ENCODE measurements at places on chromosomes 12 and 14. TPM values are rescaled to one million over a fixed set of nuclear protein-coding genes. Genes with fewer than 3 reads are reported as not detected.

DNA sequence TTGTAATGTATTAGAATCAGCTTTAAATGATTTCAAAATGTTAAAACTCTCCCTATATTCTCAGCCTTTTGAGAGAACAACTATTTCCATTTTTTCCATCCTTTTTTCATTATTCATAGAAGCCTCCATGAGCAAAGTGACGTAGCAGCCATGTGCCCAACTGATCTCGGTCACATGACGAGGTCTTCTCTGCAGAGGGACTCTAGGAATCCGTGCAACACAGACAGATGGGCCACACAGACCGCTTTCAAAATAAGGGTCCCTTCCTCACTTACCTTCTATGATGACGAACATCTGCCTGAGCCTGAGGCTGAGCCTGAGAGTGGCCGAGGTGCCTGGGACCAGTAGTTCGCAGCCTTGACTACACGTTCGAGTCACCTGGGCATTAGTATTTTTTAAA lies 293.8 kb downstream of the FOXN3 start:
- DNase-seq: no peak

- DNase-seq: no peak
Measured at GRCh38 chr14:75570797-75571196, 7.6 kb upstream of the FLVCR2 start.

DNA sequence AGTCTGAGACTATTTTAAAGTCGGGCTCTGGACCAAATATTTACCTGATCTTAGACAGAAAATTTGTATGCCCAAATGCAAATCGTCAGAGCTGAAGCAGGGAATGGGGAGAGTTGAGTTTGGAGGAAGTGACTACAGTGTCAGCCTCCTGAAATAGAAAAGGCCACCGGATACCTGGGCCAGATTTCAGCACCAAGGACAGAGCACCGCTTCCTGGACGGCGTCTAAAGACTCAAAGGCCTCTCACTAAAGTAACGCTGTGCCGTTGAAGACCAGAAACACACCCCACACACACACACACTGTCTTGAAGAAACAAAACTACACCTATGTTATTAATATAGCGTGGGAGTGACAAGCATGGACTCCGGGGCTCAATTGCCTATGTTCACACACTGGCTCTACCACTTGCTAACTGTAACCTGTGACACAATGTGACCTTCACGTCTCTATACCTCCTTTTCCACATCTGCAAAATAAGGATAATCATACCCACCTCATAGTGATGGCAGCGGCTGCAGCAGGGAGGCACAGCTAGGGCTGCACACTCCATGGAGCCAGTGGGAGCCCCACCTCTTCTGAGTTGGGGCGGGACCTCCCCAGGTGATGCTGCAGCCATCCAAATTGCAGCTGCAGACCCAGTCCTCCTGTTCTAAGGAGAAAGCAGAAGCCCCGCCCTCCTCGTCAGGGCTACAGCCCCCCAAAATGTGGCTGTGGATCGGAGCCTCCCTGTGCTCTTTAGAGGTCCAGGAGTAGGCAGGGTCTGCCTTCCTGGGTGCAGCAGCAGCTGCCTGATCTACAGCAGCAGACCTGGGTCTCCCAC lies 35.6 kb downstream of the KRT76 start:
- peak; percentile 54 for DNase-seq

DNA sequence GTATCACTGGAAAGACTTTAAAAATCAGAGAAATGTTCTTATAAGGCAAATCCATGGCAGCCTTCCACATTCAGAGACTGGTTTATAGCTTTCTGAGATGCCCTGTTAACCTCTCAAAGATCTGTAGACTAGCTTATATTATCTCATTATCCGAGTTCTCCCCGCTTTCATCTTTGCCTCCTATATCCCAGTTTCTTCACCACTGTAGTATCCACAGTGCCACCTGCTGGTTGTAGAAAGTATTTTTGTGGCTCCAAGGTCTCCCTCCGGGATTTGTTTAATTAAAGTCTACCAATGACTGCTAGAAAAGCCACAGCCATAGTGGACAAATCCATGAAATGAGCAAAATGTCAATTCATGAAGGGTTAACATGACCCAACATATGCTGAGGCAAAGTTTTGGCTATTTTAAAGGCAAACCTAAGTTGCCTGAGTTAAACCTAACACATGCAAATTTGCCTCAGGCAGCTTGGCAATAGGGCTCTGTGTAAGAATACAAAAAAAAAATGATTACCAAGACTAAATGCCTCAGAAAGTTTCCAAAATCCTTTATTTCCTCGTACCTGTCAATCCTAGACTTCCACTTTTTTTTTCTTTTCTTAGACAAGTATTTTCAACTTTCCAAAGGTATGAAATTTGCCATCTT lies 218.8 kb upstream of the BMP4 start:
- DNase-seq: peak; percentile 19

DNA sequence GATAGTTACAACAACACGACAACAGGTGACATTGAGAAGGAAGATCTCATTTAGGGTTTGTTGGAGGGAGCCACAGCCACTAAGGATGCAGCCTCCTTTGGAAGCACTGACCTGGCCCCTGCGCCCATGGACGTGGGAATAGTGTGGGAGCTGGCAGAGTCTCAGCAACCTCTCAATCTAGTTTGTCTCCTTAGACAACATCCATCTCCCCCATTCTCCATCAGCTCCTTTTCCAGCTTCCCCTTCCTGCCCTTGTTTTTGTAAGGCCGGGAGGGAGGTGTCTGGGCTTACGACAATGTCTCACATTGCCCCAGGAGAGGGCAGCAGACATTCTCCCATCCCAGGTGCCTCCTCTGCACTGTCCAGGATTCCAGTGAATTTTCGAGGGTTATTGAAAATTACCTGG lies 170.2 kb upstream of the PZP start:
- no peak for DNase-seq

DNA sequence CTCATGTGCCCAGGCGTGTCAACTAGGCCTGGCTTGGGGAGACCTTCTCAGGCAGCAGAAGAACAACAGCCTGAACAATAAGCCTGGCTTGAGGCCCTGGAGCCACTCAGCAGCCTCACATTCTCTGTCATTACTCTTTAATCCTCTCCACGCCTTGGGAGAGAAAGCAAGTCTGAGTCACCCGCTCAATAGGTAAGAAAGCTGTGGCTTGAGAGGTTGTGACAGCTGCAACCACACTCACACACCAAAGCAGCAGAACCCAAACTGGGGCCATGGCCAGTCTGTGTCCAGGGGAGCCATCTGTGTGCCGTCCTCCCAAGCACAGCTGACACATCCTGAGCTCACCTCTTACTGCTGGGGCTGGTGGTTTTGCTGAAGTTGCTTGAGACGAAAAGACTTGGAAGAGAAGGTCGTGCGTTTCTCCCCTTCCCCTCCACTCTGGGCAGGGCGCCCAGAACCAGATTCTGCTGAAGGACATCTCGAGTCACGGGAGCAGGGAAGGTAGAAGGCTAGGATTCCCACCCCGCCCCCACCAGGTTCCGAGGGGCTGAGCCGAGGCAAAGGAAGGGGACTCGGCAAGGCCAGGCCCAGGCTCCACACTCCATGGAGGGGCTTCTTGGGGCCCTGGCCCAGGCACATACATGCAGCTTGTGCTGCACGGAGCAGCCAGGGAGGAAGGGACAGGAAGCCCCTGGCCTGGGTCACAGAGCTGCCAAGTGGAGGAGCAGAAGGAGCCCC lies 5.5 kb downstream of the TMEM63C start:
- DNase-seq: no peak

DNA sequence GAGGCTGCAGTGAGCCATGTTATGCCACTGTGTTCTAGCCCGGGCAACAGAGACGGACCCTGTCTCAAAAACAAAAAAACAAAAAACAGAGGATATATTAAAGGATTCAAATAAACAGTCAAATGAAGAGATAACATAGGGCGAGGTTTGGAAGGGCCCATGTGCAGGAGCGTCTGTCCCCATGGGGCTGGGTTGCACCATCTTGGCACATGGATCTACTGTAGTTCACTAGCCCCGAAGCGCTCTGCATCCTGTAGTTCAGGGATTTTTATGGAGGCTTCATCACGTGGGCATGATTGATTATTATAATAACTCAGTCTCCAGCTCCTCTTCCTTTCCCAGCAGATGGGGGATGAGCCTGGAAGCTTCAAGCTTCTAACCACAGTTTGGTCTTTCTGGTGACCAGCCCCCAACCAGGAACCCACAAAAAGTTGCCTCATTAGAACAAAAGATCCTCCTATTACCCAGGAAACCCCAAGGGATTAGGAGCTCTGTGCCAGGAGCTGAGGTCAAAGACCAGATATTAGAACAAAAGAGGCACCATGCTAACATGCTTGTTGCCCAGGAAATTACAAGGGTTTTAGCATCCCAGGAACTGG lies 59.9 kb downstream of the HCAR2 start:
- DNase-seq: no peak

GRCh38 chr14:59213368-59214315 lies 25.2 kb downstream of the DAAM1 start:
- DNase-seq: no peak

- DNase-seq: no peak
Measured at GRCh38 chr12:54412786-54413185, 6.3 kb downstream of the ITGA5 start.

DNA sequence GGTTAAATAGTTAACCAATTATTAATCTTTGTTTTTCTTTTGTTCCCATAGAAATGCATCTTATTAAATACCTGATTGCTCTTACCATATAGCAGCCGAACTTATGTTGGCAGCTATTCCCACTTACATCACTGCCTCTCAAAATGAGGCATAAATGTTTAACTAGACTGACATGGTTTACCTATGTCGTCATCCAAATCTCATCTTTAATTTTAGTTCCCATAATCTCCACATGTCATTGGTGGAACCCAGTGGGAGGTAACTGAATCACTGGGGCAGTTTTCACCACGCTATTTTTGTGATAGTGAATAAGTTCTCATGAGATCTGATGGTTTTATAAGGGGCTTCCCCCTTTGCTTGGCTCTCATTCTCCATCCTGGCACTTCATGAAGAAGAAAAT lies 499.2 kb upstream of the ATP2B1 start:
- DNase-seq: no peak

GRCh38 chr14:87566991-87567390 lies 426.0 kb downstream of the GALC start:
- no peak for DNase-seq

DNA sequence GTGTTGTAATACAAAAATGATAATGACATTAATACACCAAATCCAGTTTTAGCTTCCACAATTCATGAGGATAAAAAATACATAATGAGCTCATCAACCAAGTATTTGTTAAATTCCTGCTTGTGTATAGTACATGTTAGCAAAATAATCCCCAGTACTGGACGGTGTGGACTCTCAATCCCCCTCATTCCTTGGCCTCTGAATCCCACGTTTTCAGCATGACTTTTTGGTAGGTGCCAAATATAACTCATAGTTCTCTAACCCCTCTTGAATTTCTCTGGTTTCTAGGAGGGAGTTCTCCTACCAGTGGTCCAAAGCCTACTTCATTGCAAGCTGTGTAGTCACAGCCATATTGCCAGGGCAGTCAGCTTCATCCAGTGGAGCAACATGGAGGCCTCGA lies 41.4 kb upstream of the EPS8 start:
- no peak for DNase-seq

DNA sequence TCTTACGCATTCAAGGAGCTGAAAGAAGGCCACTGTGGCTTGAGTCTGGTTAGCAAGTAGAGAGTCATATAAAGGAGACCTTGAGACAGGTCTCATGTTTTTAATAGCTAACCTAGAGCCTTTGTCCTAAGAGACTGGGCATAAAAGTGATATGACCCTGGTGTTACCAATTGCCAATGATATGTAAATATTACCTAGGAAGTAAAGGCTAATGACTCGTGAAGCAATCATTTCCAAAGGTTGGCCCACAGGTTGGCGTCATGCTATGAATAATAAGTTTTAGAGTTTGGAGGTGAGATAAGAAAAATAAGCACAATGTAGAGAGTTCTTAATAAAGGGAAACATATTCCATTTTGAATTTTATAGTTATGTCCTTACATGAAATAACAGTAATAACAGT lies 116.6 kb upstream of the PLEKHA5 start:
- DNase-seq: no peak

DNA sequence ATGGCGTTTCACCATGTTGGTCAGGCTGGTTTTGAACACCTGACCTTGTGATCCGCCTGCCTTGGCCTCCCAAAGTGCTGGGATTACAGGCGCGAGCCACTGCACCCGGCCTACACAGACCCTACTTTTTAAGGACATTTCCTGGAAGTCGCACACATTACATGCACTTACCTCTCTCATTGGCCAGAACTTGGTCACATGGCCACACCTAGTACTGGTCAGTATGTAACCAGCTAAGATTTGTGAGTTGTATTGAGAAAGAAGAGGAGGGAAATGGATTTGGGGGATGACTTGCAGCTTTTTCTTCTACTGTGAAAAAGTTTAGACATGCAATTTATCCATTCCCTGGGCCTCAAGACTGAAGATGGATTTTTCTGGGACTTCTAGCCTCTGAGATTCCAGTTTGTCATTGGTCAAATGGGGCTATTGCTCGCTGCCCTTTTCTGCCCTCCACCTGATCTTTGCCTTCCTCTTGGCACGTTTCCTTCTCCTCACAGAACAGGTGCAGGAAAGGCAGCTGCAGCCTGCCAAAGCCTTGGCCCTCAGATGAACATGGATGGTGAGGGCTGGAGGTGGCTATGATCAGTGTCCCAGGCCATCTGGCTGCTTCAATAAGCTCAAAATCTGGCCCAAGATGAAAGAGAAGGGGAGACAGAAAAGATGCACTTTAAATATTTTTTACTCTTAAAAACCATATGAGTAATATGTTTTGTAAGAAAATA lies 7.1 kb upstream of the ZDHHC22 start:
- no peak for DNase-seq

- no peak for DNase-seq
Measured at GRCh38 chr12:116674643-116675183, 63.2 kb downstream of the SPRING1 start.

GRCh38 chr12:795305-795704 lies 42.9 kb downstream of the WNK1 start:
- no peak for DNase-seq

DNA sequence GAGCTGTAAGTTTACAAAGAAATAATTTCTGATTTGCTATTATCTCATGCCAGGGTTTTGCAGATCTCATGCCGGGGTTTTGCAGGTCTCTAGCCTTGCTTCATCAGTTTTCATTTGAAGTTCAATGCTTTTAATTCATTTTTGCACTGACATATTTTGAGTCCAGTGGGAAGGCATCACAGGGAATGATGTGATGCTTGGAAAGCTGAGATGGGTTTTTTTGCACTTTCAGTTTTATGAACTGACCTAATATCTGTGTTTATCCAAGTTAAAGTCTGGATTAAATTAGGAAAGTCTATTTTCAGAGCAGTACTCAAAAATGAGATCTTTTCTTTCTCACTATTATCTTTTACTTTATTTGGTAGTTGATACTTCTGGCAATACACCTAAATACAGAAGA lies 23.6 kb upstream of the REP15 start:
- no peak for DNase-seq

GRCh38 chr12:52585946-52586345 lies 12.3 kb upstream of the KRT74 start:
- peak; percentile 79 for DNase-seq

The MIP gene
- not detected for total RNA-seq

The STYK1 gene
- 0.10 TPM for total RNA-seq

The ACSM4 gene
- total RNA-seq: not detected

Data from naive thymus-derived CD8-positive, alpha-beta T cell (primary cell).